ENCODE measurements at places on chromosomes 2 and 18.

GRCh38 chr2:235538144-235538639 lies 44.3 kb downstream of the AGAP1 start:
- no peak for DNase-seq

DNA sequence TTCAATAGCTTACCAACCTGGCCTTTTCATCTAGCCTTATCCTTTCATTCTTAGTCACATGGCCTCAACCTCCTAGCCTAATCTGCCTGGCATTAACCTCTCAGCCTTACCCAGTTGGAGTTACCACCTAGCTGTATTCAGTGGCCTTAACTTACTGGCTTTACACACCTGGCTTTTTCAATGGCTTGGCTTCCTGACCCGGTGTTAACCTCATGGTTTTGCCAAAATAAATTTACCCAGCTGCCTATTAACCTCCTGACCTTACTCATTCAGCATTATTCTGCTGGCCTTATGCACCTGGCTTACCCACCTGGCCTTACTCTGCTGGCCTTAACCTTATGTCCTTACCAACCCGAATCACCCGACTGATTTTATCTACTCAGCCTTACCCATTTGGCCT lies 135.5 kb upstream of the ZSWIM2 start:
- DNase-seq, result no peak

DNA sequence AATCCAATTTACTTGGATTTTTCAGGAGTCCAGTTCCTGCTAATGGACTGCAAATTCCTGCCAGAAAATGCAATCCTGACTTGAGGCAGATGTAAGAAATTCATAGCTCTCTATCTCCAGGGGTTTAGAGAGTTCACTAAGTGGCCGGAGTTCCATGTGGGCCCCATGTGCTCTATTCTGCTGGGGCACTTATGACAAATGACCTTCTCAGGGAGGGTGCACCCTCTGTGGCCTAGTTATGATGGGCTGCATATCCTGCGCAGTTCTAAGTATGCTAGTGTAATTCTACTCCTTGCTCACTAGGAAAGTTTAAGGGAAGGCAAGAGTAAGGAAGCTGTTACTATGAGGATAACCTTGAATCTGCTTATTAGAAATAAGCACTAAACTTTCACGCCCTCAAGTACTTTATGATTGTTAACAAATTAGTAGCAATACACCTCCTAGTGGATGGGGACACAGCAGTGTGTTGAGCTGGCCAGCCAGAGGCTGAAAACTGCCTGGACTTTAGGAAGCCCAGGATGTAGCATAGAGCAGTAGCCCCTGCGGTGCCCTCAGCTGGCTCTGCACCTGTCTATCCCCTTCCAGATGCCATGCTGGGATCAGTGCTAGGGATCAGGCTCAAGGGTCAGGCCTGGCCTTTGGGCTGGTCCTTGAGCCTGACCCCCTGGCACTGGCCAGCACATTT lies 14.4 kb downstream of the SMYD1 start:
- no peak for DNase-seq

- no peak for DNase-seq
Observed at GRCh38 chr2:42371611-42372473, 10.8 kb upstream of the COX7A2L start.

DNA sequence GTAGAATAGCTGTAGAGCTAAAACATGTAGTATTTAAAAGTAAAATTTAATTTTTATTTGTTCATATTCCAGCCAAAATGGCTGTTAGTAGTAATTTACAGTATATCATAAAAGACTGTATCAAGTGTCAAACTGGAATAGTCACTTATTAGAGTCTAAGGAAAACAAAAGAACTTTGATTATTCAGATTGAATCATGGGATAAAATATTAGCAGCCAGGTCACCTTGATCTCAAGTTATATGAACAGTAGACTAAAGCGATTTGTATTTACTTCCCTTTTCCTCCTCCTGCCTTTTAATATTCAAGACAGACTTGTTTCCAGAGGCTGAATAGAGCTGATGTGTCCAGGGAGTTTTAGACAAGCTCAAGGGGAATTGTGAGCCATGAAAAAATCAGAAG lies 54.4 kb downstream of the PMAIP1 start:
- DNase-seq, result no peak

Measured in activated T-helper 1 cell treated with anti-CD3 and anti-CD28 coated beads, Interleukin-2, amount 50 U/mL, for 16 hours (primary cell).